Left renal pelvis (tissue), 4 donors: ENCODE measurements at places on chromosomes 1 and 21.

DNA sequence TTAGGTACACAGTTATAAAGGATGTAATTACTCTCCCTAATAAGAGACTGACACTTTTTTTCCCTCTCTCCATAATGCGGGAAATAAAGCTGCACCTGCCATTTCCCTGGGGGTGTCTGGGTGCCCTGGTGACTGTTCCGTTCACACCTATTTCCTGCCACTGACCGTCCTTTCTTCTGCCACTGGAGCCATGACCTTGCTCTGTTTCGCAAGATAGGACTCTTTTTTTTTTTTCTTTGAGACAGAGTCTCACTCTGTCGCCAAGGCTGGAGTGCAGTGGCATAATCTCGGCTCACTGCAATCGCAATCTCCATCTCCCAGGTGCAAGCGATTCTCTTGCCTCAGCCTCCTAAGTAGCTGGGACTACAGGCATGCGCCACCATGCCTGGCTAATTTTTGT is 66.1 kb upstream of the SERBP1 start:
- no peak for DNase-seq

DNA sequence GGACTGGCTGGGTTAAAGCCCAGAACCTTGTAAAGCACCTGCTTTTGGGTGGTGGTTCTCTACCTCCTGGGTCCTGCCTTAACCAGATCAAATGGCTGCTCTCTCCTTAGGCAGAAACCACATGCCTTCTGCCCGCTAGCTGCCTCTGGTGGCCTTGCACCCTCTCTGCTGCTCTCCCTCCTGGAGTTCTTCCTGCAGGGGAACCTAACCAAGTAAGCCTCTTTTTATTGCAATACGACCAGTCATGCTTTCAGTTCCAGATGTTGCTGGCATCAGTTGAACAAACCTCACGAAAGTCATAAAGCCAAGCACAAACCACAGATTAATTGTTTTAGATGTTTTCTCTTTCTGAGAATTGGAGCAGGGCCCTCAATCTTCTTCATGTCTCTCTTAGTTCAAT is 118.9 kb downstream of the GDAP2 start:
- DNase-seq = no peak

- DNase-seq = no peak
These were observed at the start of gene ADORA1 for GRCh38 chr1:203127666-203128430. TSS of gene ADORA1 (plus strand) at chr1:203127726. CDS start at chr1:203128842, 1,116 bp downstream.

GRCh38 chr1:203051841-203052324 is 25.6 kb downstream of the PPFIA4 start:
- DNase-seq = no peak

- no peak for DNase-seq
These were observed 45.7 kb downstream of the SLC37A1 start for GRCh38 chr21:42559326-42559725.

- DNase-seq = no peak
These were observed 34.9 kb upstream of the ESRRG start for GRCh38 chr1:216758161-216758560.

DNA sequence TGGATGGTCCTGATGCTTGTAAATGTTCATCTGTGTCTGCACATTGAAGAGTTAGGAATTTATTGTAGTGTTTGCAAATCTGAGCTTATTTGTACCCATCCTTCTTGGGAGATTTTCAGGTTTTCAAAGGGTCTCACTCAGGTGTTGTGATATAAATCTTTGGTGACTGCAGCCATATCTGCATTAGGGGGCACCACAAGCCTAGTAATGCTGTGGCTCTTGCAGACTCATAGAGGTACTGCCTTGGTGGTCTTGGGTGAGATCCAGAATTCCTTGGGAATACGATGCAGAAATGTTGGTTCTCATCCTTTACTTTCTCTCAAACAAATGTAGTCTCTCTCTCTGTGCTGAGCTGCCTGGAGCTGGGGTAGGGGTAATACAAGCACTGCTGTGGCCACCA is 405.9 kb downstream of the TTLL7 start:
- DNase-seq = no peak

GRCh38 chr1:35748326-35748725 is 21.5 kb downstream of the CLSPN start:
- no peak for DNase-seq

- DNase-seq = no peak
These were observed 14.8 kb downstream of the CD2 start for GRCh38 chr1:116769104-116769452.

DNA sequence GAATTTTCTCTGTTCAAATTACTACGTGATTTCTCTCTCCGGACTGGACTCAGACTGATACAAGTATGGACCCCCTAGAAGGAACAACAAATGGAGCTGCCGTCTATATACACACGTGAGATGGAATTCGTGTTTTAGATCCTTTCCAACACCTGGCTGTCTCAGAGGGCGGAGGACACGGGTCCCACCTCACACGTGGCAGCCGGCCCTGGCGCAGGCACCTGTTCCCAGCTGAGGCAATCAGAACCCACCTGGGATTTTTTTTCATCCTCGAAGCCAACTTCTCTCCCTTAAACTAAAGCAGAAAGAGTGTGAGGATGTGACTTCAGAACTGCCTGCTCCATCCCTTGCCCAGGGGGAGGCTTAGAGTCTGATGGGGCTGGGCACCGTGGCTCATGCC is 34.1 kb upstream of the SCCPDH start:
- no peak for DNase-seq

DNA sequence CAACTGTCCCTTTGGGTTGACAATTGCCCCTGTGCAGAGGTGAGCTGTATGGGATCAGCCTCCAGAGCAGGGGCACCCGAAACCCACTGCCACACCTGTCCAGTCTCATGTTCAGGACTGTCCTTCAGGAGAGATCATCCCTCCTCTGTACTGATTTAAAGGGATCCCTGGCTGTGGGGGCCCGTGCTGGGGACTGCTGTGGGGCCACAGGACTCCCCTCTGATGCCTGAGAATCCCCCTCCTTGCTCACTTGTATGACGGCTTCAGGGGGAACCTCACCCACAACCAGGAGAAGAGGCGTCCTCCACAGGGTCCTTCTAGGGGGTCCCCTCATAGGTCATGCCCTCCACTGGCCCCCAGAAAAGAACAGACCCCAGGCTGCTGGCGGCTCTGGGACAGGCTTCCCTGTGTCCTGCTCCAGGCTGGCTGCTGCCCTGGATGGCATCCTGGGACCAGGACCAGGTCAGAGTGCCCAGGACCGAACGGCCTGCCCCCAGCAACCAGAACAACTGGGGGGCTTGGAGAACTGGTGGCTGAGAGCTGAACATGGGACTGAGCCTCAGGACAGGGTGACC is 77.5 kb upstream of the ACTRT2 start:
- no peak for DNase-seq

DNA sequence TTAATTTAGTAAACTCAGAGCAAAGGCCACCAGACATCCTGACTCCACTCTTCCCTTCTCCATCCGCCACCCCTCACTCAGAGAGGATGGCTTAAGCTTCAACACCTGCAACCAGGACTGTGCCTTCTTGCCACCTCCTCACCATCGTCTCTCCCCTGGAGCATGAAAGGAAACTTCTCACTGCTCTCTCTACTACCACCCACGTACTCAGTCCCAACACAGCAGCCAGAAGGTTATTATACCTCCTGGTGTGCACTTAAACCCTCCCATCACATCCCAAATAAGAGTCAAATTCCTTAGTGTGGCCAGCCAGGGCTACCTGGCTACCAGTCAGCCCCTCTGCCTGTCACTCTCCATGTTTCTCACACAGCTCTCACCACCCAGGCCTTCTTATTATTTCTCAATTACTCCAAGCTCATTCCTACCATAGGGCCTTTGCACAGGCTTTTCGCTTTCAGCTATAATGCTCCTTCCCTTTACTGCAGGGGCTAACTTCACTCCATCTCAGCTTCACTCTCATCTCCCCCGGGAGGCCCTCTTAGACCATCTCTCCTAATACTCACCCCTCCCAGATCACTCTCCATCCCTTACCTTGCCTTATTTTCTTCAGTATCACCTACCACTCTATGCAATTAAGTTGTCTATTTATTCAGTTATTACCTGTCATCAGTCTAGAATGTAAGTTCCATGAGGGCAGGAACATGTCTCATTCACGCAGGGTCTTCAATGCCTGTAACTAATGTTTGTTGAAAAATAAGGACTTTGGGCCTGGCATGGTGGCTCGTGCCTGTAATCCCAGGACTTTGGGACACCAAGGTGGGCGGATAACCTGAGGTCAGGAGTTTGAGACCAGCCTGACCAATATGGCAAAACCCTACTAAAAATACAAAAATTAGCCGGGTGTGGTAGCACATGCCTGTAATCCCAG is 137.5 kb downstream of the TOMM20 start:
- DNase-seq = no peak

- no peak for DNase-seq
These were observed 115.4 kb upstream of the HOOK1 start for GRCh38 chr1:59699227-59699847.

DNA sequence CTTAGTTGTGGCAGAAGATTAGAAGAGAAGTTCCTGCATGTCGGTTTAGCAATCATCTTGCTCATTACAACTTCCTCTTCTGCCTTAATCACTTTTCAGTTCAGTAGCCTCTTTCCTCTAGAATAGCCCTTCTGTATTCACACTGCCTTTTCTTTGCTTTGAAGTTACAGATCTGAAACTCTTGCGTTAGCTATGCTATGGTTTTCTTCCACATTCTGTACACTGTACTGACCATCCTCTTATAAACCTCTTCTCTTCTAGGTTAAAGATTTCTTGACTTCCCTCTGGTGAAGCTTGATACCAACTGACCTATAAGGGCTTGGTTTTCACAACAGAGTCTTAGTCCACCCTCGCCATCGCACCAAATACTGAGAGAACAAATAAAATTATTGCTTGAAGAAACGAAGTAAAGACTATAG is 35.0 kb downstream of the C21orf91 start:
- DNase-seq = no peak
